ENCODE measurements at places on chromosomes 4 and X. TPM values are rescaled to one million over a fixed set of nuclear protein-coding genes. Genes with fewer than 3 reads are reported as not detected.

CD40LG gene
- not detected for total RNA-seq

HS6ST2 gene
- total RNA-seq = 37.8 TPM

WDR45 gene
- total RNA-seq = 23.8 TPM

SPANXN4 gene
- total RNA-seq = not detected

MAGEA12 gene
- not detected for total RNA-seq

TMEM31 gene
- total RNA-seq = not detected

SPARCL1 gene
- 127 TPM for total RNA-seq

CLDN34 gene
- total RNA-seq = not detected

Data from diencephalon (tissue), 1 donor.